Hypothalamus (tissue), 51 donors: ENCODE measurements at places on chromosomes 2 and 18.

DNA sequence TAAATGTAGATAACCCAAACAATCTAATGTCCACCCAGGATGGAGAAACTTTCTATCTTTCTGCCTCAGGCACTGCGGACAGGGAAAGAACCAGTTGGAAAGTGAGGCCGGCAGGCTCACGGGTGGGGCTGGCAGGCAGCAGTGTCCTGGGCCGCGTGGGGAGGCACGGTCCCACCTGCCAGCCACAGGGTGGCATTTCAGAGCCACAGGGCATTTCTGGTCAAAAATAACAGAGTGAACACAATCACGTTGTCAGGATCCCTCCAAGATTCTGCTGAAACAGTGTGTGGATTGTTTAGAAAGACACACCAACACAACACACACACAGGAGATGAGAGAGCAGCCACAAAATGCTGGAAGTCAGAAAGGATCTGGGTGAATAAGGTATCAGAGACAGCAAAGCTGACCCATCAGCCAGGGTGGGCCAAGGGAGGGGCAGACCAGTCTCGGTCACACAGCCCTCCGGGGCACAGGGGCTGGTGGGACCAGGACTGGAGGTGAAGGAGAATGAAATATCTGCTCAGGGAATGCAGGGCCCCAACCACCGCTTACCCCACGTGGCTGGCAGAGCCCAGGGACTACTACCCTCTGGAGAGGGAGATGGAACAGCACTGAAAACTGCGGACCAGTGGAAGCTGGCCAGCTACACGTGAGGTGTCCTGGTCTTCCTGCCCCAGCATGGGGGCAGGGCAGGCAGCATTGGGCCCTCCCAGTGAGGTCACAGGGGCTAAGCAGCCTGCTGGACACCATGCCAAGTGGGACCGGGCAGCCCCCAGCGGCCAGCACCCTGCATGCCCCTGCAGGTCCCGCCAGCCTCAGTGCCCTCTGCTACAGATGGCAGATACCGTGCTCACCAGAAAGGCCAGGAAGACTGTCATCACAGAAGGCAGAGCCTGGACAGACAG is 173.9 kb downstream of the HDAC4 start:
- no peak for DNase-seq

GRCh38 chr2:146634230-146635097 is 1210.4 kb upstream of the ACVR2A start:
- DNase-seq = no peak

DNA sequence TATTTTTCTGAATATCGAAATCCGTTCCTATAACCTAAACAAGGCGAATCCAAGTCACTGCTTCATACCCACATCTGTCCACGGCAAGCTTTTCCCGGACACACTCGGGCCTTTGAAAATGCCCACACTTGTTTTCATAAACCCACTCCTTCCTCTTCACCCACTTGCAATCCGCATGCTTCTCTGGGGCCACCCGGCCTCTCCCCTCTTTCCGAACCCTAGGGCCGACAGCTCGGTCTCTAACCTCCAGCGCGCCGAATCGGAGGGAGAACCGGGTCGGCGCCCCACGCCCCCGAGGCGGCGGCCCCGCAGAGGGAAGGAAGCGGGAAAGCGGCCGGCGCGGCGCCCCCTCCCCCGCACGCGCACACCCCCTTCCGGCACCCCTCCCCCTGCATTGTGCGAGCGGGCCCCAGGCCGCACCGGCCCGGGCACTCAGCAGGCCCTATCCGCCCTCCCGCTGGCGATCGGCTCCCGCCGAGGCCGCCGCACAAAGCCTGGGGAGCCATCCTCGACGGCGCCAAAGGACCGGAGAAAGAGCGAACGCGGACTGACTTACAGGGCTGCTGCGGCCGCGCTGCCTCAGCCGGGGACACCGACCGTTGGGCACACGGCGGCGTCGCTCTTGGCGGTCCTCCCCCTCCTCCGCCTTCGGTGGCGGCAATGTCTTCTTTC is 467 bp downstream of the PUM2 start:
- DNase-seq = no peak

GRCh38 chr2:63539416-63540162 is 48.7 kb downstream of the WDPCP start:
- no peak for DNase-seq

DNA sequence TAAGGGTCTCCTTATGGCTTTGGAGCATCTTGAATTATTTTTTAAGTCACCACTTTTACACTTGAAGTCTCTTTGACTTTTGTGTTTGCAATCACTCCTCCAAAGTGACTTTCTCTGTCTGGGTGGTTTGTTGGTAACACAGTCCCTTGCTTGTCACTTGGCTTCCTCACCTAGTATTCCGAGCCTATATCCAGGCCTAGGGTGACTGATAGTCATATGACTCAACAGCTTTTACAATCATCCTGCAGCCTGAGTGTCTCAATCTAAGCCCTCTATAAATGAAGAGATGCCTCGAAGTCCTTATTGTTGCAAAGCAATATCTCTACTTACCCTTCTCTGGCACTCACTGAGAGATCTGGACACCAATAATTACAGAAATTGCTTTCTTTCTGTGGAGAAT is 53.9 kb upstream of the SETBP1 start:
- DNase-seq = no peak

GRCh38 chr18:12287131-12287681 is 20.8 kb upstream of the TUBB6 start:
- no peak for DNase-seq

DNA sequence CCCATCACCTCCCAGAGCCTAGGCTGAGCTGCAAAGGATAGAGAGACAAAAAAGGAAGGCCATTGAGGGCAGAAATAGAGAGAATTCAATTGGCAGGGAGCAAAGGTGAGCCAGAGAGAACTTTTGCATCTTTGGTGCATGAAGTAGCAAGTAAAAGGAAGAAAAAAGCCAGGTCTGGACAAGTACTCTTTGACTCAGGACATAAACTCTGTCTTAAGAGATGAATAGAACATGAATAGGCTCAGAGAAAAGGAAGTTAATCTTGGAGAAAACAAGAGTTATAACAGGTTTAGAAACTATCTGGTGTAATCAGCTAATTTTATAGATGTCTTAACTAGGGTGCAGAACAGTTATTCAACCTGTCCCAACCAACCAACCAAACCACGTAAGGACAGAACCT is 95.2 kb downstream of the CNTNAP5 start:
- no peak for DNase-seq

DNA sequence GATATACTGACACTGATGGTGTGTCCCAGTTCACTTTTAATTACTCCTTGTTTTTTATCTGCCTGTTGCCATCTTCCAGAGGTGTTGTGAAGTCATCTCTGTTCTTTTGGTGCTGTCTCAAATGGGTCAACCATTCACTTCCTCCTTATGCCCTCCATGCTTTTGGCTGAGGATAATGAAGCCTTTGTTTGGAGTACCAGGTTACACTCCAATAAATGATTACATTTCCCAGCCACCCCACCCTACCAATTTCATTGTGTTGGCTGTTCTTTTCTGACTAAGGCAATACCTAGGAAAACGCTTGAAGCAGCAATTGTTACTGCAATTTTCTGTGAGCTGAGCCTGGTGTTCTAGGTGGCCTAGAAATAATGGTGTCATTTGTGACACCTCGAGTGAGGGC is 29.8 kb upstream of the ACTG2 start:
- DNase-seq = no peak

GRCh38 chr2:224958462-224958857 is 83.8 kb downstream of the DOCK10 start:
- DNase-seq = no peak
